ENCODE measurements at places on chromosomes 4 and X.

DNA sequence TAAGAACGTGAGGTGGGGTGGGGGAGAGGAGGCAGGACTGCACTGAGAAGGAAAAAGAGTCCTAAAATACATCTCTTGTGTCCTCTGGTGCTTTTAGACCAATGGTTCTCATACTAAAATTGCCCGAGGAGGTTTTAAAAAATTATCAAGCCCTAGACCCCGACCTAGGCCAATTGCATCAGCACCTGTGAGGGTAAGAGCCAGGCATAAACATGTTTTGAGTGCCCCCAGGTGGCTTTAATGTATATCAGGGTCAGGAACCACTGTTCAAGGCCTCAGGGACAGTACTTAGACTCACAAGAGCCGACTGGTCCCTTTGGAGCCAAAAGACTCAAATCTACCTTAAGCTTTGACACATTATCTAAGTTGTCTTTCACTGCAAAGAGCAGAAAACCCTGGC lies 37.5 kb upstream of the TMEM150C start:
- no peak for DNase-seq

GRCh38 chrX:148556498-148556897 lies 56.1 kb downstream of the AFF2 start:
- DNase-seq: no peak

DNA sequence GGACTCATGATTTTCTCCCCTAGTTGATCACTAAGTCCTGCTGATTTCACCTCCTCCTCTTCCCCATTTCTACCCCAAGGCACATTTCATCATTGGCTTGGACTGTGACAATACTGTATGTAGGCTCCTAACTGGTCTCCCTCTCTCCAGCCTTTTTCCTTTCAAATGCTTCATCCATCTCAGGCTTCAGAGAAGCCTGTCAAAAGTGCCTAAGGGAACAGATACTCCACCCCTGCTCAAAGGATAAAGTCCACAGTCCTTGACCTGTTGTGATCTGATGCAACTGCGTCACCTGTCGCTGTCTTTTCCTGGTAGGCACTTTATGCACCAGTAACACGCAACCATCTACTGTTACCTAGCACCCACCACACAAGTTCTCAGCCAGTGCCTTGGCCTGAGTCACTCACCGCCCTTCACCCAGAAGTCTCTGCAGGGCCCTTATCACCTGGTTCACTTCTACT lies 12.8 kb downstream of the SCARB2 start:
- no peak for DNase-seq

DNA sequence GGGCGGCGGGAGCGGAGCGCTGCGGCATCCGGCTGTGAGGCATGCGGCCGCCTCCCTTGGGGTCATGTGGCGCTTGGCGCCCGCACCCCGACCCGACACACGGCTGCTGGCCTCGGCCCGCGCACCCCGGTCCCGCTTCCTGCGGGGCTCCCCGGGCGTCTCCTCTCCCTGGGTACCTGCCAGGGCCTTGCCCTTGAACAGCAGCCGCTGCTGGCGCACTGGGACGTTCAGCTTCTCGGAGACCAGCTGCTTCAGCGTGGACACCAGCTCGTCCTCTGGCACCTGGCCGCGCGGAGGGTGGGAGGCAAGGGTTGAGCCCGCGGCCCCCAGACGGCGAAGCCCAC lies 391 bp downstream of the UBL4A start:
- DNase-seq: peak; percentile 57

DNA sequence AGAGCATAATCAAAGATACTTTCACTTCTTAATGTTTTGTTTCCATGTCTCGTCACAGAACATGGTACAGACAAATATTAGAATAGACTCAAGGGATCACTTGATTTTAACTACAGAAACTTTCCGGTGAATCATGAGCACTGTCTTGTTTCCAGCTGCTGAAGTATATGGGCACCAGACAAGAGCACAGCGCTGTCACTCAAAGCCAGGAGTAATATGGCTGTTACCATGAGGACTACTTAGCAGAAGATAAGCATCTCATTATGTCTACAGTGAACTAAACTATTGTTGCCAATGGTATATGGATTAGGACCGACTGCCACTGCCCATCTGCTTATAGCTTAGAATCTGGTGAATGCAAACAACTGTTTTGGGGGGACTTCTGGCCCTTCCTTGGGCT lies 34.3 kb downstream of the MECP2 start:
- DNase-seq: no peak

- peak; percentile 83 for DNase-seq
Observed at GRCh38 chr4:12889054-12889453, 595.1 kb downstream of the RAB28 start.

DNA sequence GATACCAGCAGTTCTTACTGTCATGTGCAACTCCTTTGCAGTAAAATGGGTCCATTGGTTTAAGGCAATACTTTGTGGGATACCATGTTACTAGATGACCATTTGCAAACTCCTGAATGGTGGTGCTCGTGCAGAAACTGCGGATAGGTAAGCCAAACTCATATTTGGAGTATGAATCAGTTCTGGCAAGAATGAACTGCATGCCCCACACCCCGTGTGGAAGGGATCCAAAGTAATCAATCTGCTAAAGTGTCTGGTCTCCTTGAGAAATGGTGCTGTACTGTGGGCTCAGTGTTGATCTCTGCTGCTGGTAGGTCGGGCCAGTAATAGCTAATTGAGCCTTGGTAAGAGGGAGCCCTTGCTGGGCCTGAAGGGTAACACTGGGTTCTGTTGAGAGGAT lies 4.2 kb upstream of the TAB3 start:
- DNase-seq: no peak

GRCh38 chr4:98394134-98394533 lies 132.9 kb downstream of the RAP1GDS1 start:
- no peak for DNase-seq

- DNase-seq: no peak
Observed at GRCh38 chr4:8167815-8168214, 9.2 kb upstream of the ABLIM2 start.

DNA sequence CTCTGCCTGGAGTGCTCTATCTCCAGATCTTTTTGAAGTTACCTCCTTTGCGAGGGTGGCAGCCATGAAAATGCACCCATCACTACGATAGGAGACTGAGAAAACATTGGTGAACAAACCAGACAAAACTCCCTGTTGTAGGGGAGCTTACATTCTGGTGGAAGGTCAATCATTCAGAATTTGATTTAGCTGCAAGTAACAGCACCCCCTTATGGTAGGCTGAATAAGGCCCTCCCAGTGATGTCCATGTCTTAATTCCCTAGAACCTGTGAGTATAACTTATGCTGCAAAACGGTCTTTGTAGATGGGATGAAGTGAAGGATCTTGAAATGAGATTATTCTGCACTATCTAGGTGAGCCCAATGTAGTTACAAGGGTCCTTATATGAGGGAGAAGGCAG lies 5.6 kb upstream of the TEC start:
- DNase-seq: no peak

DNA sequence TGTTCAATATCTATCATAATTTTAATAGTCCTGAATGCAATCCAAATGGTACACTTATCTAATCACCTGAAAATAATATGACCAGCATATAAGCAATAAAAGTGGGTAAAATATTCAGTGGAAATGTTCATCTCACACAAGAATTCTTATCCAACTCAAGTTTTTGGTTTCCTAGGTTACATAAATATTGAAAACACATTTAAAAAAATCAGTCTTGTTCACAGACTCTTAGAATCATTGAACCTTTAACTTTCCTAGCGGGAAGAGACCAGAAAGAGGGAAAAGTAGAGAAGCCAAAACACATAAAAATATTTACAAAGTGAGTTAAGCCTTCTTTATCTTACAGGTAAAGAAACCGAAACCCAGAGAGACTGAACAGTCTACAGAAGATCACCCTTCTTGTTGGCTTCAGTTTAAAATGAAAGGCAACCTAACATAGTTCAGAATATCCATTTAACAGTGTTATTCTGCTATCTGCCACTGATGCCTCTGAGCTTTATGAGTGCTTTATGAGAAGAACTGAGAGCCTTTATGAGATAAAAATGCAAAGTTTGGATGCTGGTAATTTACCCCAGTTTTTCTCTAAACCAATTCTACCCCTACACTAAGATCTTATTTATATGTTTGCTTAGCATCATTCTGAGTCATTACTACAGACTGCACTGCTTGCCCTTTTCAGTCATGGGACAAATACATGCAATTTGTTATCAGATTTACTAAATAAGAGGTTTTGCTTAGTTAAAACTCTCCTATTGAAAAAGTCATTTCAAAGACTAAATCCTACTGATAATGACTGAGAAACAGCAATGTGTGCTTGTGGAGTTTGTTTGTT lies 453.3 kb upstream of the INTU start:
- no peak for DNase-seq
